Bone marrow (tissue), 2 donors: ENCODE measurements at places on chromosomes 5 and 9.

- no peak for DNase-seq
These were observed 255.0 kb upstream of the TAS2R1 start for GRCh38 chr5:9885164-9885563.

DNA sequence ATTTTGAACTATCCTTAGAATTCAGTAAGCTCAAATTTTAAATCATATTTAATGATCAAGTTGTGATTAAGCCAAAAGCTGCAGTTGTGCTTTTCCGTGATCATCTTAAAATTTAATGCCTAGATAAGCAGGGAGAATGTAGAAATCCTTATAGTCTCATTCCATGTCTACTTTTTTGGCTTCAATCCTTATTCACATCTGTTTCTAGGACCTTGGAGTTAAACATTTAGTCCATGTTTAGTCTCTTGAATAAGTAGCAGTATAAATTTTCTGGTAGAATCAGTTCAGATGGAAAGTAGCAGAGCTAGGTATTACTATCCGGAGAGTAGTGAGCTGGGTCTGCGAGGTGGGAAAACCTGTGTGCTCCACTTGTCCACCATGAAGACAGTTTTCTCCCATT lies 59.3 kb upstream of the RIOK2 start:
- no peak for DNase-seq

- DNase-seq, result no peak
These were observed 54.4 kb downstream of the HRH2 start for GRCh38 chr5:175712313-175712680.

DNA sequence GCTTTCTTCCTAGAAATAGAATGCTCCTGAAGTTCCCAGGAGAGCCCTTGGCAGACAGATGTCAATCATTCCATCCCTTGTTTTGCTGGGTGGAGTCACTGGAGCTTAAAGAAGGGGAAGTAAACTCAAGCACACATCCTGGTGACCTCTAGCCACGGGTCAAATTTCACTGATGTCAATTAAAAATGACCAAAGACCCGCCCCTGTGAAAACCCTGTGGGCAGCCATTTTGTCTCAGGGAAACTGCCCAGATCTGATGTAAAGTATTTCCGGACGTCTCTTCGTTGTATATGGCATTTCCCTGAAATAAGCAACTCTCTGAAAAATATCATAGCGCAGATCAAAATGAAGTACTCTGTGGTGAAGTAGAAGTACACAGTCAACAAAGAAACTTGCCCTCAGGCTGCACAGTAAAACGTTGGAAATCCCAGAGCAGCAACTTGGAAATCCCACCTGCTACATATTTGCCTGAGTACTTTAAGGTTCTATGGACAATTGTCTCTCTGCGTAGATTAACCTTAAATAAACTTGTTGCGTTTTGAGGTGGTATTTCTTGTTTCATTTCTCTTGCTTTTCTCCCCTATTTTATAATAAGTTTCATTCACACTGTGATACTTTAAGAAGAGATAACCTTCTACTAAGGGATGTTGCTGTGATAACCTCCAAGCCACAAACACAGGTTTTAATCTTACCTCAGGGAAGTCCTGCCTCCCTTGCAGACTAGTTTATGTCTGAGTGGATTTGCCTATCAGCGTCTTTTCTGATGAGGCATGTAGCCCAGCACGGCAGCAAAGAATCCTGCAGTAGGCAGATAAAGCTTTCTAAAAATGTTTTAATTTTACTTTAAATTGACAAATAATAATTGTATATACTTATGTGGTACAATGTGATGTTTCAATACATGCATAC lies 60.9 kb upstream of the PIP5K1B start:
- no peak for DNase-seq

DNA sequence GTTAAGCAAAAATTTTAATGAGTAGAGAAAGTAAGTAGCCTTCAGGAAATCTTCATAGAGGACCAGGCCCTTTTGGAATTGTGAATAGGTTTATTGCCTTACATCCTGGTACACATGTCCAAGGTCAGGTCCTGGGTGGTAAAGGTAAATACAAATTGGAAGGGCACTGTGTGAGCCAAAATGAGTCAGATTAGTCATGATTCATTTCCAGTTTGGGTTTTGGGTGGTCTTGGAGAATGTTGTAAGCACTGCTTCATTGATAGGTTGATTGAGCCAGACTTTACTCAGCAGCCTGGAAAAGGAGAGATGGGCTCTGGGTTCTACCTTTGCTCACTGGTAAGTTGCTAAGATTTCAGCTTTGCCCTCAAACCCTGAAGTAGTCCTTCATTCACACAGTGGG lies 82.5 kb upstream of the ZNF169 start:
- DNase-seq, result no peak

- DNase-seq, result no peak
These were observed 85.7 kb downstream of the PTPDC1 start for GRCh38 chr9:94169968-94170367.

- no peak for DNase-seq
These were observed 56.4 kb downstream of the PFDN1 start for GRCh38 chr5:140246378-140247122.

GRCh38 chr9:101792475-101792874 lies 54.0 kb upstream of the GRIN3A start:
- DNase-seq, result no peak

GRCh38 chr9:5587024-5587423 lies 41.9 kb upstream of the RIC1 start:
- DNase-seq, result no peak

GRCh38 chr9:108463932-108464606 lies 391.7 kb downstream of the ACTL7B start:
- DNase-seq, result no peak

GRCh38 chr5:6758236-6758635 lies 45.0 kb downstream of the TENT4A start:
- DNase-seq, result no peak

- no peak for DNase-seq
These were observed 25.6 kb downstream of the OR2V2 start for GRCh38 chr5:181173027-181173419.

DNA sequence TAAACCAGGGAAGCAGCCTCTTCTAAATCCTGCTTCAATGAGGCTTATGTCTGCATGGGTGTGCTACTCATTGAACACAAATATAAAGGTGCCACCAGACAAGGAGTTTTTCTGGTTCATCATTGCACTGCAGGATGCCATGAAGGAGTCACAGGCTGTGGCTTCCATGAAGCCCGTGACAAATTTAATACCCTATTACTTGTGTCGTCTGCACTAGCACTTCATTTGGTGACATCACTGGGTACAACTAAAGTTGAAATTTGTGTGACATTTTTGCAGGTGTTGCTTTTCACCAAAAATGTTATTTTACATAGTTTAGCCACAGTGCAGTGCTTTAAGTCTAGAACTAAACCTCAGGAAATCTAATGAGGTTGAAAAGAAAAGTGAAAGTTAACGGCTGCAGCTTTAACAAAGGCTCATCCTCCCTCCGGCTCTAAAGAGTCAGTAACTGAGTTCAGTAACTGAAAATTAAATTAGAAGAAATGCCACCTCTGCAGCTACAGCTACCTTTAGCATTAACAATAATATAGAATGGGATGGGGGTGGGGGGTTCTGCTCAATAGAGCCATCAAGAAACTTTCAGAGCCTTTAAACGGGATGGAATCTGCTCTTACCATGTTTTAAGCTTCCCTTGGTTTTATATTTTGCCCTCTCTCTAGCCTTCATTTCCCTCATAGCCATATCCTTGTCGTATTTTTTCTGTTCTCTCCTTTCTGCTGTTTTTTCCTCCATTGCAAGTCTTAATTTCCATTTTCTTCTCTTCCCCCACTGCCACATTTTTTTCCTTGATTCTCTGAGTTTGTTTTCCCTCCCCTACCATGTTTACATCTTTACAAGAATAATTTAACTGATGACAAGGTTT lies 233.8 kb upstream of the TMEM161B start:
- DNase-seq, result peak; percentile 27

- no peak for DNase-seq
These were observed 139.4 kb downstream of the MACIR start for GRCh38 chr5:103397739-103398581.

DNA sequence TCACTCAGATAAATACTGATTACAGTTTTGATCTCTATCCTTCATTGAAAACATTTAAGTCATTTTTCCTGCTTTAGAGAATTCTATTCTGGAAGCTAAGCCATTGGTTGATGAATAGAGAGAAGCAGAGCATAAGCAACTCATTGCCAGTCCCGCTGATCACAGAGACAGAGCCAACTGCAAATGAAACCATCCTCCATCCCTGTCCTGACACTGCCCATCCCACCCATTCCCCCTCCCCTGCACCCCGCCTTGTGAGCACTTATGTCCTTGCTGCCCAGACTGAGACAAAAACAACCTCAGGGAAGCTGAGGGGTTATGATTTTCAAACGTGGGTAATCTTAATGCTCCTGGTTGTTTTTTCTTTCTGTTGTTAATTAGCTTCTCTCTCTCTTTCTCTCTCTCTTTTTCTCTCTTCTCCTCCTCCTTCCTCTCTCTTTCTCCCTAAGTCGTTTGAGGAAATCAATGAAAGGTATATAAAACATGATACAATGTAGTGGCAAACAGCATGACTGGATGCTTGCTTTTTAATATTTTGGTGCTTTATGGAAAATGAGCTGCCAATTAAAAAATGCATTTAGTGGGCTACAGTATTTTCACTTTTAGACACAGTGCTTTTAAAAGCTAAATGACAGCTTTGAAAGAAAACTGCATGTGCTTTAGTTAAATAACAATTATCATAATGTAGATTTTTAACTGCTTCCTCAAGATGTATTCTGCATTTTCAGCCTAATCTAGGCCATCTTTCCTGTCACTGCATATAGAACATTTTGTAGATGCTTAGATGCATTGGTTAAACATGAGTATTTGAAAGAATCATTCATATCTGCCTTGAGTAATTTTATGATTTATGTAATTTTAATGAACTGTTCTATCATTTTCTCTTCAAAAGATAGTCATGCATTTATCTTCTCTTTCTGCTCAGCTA lies 57.3 kb downstream of the CMYA5 start:
- DNase-seq, result no peak

- DNase-seq, result no peak
These were observed 13.2 kb upstream of the LNPEP start for GRCh38 chr5:96922499-96923244.

DNA sequence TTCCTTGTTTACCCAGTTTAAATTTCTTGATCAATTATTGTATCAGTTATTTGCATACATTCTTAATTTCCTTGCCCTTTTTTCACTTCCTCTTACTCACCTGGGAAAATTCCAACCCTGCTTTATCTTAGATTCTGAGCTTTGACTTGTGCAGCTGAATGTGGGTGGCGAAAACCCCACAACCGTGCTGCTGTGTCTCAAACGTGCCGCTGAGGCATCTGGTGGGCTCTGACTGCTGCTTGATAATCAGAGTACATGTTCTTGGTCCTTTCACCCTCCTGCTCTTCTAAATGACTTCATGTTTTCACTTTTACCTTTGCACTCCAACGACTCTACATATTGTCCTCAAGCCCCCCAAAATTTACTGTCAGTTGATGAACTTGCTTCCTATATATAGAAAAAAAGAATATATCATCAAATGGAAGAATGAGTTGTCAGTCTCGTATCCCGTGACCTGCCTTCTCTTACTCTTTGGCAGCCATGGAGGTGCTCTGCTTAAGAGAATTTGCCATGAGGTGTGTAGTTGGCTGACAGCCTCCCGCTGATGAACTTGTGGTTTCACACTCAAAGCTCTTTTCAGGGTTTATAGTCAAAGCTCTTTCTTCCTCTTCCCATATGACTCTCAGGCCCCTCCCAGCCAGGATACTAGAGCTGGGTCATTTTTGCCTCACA lies 14.0 kb upstream of the JAK2 start:
- DNase-seq, result no peak

DNA sequence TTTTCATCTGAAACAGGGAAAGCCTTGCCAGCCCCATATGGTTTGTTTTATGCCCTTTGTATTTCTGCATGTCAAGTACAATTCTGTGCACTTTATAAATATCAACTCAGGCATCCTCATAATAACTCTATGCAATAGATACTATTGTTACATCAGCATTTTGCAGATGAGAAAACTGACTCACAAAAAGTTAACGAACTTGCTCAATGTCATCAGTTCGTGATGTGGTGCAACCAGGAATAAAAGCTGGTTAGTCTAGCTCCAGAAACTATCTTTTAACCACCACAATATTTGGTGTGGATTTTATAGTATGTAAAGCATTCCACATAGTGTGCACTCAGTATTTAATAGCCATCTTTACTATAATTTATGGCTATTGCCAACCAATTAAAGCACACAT lies 134.9 kb downstream of the MRPS30 start:
- DNase-seq, result no peak

DNA sequence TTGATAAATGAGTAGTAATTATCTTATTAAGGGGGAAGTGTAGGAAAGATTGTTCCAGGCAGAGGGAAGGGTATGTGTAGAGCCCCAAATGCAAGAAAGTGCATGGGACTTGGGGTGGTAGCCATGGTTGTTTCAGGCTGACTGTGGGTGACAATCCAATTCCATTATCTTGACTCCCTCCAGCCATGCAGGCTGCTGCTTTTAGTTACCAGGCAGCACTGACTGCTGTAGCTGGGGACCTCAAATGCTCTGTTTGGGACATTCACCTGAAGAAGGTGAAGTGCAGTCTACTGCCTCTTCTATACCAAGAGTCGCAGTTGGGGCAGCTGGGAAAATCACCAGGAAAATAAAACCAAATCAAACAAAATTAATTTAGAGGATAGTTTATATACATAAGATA lies 102.4 kb upstream of the NR3C1 start:
- no peak for DNase-seq

GRCh38 chr9:132894862-132895835 lies 16.5 kb downstream of the SPACA9 start:
- no peak for DNase-seq

GRCh38 chr5:97021416-97021815 lies 85.5 kb downstream of the LNPEP start:
- no peak for DNase-seq

GRCh38 chr9:16215353-16215680 lies 655.2 kb downstream of the BNC2 start:
- DNase-seq, result no peak

DNA sequence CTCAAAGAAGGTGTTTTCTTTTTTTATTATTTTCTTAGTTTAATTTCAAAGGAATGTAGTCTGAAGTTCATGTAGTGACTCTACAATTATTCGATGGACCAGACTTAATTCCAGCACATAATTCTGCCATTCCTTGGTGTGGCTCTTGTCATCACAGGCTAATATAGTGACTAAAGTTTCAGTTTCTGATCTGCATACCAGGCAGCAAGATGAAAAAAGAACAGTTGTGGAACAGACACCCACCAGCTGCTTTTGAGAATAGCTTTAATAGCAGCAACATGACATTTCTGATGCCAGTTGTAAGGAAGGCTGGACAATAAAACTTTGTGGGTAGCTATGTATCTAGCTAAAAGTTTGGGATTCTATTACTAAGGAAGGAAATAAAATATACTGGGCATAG lies 676.3 kb upstream of the GRAMD2B start:
- no peak for DNase-seq

DNA sequence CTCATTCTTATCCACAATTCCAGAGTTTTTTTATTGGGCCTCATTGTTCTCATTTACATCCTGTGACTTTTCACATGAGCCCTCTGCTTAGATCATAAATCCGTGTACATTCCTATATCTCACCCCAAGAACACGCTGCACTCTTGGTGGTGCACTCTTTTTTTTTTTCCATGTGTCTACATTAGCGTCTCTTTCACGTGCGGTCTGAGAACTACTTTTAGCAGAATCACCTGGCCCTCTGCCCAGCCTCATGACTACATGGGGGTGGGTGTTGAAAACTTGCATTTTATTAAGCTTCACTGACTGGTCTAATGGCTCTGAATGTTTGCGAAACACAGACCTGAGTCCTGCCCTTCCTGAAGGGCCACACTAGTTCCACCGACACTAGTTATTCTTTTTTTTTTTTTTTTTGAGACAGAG lies 18.6 kb downstream of the C9orf57 start:
- no peak for DNase-seq
